ENCODE measurements at places on chromosomes 3 and 15. TPM values are rescaled to one million over a fixed set of nuclear protein-coding genes. Genes with fewer than 3 reads are reported as not detected.
A peak's percentile ranks its signal among the peaks of the same experiment; 100 is the strongest.

The TRIM71 gene
- total RNA-seq = 0.48 TPM

The SEMA3G gene
- total RNA-seq = 0.27 TPM

The FOXB1 gene
- total RNA-seq = not detected

The DAPK2 gene
- total RNA-seq = 5.9 TPM

The OXTR gene
- total RNA-seq = 5.0 TPM

The FHIT gene
- 10.3 TPM for total RNA-seq

The AADAC gene
- 0.13 TPM for total RNA-seq

The SUSD5 gene
- total RNA-seq = 0.05 TPM

The PLA2G4B gene
- 3.1 TPM for total RNA-seq

The POLQ gene
- 14.5 TPM for total RNA-seq

The FAM227B gene
- total RNA-seq = 5.5 TPM

The TMEM212 gene
- not detected for total RNA-seq

The SNTN gene
- not detected for total RNA-seq

The ALG1L2 gene
- total RNA-seq = not detected

The PLA2G4D gene
- not detected for total RNA-seq

The SPSB4 gene
- not detected for total RNA-seq

The GOLGA8G gene
- not detected for total RNA-seq

DNA sequence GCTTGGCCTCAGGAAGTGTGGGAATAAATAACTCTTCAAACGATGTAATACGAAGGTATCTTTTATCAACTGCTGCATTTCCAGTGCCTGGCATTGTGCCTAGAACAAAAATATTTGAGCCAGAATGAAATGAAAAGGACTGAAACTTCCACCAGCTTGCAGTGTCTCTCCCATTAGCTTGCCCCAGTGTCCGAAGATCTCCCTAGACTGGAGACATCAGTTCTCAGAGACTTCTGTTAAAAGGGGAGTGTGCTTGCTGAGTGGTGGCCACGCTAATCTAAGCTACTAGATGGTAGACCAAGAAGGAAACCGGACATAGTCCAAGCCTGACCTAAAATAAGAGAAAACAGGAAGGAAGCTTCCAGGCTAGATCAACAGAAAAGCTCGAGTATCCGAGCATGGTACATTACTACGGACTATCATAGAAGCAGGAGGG, 28.6 kb downstream of the KCNAB1 start:
- DNase-seq = no peak

DNA sequence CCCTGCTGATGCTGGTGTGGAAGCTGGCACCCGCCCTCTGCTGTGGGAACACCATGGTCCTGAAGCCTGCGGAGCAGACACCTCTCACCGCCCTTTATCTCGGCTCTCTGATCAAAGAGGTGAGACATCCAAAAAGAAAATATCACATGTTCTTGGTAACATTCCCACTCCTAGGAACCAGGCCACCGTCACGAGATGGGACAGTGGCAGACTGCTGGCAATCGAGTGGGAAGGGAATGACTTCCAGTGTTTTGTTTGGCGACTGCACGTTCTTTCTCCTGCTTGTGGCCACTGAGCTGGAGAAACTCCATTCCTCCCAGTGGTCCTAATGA, 14.3 kb downstream of the ALDH1A3 start:
- DNase-seq = no peak

DNA sequence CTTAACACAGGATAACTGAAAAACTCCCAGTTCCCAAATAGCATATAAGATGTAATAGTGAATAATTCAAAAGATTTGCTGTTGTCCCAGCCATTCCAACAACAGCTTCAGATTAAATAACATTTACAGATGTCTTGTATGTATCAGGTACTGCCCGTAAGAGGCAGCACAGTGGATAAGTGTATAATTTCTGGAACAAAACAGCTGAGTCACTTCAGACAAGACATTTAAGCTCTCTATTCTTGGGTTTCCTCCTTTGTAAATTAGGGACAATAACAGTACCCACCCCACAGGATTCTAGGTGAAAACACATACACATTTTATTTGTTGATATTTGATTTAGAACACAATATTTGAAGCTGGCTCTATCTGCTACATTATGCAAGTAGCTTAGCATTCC, 2.6 kb upstream of the WWTR1 start:
- no peak for DNase-seq

DNA sequence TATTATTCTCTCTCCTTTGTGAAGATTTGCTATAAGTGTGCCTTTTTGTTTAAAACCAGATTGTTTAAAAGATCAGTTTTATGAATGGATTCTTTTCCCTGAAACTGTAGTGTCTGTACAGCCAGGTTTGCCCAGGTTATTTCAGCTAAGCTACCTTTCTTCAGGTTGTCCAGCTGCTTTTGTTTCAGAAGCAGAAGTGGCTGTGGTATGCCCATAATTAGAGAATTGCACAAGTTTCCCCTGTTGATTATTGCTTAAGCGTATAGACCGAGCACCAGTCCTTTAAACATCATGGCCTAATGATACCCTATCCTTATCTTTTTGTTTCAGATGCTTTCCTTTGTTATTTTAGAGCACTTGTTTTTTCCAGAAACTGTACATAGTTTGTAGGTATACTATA, 10.2 kb downstream of the ASB7 start:
- no peak for DNase-seq

GRCh38 chr15:99404454-99404853, 153.2 kb downstream of the LRRC28 start:
- DNase-seq = no peak

DNA sequence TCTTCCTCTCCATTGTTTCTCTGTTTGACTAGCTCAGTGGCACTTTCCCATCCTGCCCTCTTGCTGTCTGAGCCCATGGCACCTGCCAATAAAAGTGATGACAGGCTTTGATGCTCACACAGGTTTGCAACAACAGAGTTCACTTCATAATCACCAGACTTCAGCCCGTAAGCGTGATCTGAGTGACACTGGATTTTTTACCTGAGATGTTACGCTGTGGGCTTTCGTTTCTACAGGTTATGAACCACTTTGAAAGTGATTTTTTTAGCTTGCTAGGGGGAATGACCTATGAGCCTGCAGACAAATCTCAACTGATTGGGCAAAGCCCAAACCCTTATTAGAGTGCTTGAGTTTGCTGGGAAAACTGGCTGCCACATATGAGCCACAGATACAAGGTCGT, 173.9 kb upstream of the ICE2 start:
- no peak for DNase-seq

GRCh38 chr3:121737644-121738043, 11.9 kb downstream of the GOLGB1 start:
- DNase-seq = no peak

GRCh38 chr3:172061724-172062184, 22.4 kb downstream of the FNDC3B start:
- peak; percentile 84 for DNase-seq

DNA sequence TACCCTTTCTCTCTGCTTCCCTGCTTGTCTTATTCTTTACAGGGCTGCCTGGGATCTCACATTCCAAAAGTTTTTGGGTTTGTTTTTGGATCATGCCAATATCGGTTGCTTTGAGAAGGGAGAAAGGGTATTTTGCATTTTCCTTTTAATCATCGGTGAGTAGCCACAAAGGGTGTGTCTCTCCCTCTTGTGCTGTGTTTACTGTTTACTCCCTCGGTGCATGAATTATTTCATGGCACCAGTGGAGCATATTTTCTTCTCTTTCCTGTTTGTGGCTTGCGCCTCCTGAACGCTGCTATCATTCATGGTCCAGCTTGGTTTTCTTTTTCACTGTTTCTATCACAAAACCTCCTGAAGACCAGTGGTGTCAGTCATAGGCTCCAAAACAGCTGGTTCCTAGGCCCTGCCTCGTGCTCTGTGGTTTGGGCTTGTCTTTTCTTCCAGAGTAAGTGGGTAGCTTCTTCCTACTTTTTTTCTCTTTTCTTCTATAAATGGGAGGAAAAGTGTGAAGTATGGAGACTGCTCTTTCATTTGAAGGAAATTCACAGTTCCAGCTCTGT, 54.9 kb downstream of the IGF1R start:
- DNase-seq = no peak

GRCh38 chr3:9026320-9027045, 63.2 kb upstream of the RAD18 start:
- no peak for DNase-seq

- no peak for DNase-seq
Observed at GRCh38 chr3:69764121-69764741, 25.0 kb downstream of the MITF start.

- DNase-seq = no peak
Observed at GRCh38 chr3:109933576-109933975, 596.2 kb upstream of the DPPA4 start.

DNA sequence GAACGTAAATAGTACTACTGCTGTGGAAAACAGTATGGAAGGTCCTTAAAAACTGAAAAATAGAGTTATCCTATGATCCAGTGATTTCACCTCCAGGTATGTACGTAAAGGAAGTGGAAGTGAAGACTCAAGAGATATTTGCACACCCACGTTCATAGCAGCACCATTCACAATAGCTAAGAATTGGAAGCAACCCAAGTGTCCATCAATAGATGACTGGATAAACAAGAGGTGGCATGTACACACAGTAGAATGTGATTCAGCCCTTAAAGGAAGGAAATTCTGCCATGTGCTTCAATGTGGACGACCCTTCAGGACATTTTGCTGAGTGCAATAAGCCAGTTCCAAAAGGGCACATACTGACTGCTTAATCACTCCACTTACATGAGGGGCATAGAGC, 188.3 kb downstream of the APBA2 start:
- no peak for DNase-seq

DNA sequence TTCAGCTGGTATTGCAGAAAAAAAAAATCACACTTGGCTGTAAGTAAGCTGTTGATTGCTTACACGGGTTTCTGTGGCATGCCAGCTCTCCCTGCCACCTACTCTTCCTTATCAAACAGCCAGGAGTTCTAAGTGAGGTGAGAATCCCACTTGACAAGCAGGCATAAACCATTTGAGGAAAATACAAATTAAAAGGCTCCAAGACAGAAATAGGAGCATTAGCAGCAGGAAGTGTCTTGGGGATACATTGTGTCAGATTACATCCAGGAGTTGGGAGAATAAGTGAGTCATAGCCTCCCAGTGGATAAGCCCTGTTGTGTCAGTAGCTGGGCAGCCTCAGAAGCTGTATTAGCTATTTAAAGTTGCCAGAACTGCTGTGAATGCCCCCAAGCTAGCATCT, 256.0 kb downstream of the CNTN4 start:
- DNase-seq = no peak

DNA sequence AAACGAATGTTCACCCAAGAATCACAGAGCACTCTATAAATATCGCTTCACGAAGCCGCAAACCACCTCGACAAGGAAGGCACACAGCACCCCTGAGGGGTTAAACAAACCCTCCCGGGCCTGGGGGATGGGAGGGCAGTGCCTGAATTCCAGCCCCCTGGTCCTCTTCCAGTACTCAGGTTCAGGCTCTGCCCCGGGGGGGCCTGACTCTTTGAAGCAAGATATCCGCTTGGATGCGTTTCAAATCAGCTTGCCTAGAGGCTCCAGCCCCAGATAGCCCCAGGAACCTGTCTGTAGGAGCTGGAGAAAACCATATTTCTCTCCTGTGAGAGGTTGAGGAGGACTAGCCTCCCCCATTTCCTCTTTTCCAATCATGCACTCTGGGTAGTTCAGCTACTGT, 194.7 kb downstream of the WNT5A start:
- no peak for DNase-seq

- no peak for DNase-seq
Observed at GRCh38 chr15:25892126-25892525, 29.0 kb upstream of the ATP10A start.

GRCh38 chr3:9666704-9667445, 17.6 kb downstream of the MTMR14 start:
- DNase-seq = no peak

DNA sequence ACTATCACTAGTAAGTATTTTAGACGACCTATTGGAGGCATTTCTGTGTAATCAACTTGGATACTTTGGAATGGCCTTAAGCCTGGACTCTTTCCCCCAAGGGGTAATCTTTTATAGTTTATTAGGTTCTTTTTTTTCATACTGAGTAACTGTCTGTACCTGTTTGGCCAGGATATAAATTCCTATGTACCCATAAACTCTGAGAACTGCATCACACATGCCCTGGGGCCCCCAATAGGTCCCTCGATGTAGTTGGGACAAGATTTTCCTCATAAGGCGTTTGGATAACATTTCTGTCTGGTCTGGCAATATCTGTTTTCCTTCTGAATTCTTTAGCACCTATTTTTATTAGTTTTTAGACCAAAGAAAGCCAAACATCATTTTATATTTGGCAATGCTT, 86.4 kb upstream of the WNT7A start:
- no peak for DNase-seq

DNA sequence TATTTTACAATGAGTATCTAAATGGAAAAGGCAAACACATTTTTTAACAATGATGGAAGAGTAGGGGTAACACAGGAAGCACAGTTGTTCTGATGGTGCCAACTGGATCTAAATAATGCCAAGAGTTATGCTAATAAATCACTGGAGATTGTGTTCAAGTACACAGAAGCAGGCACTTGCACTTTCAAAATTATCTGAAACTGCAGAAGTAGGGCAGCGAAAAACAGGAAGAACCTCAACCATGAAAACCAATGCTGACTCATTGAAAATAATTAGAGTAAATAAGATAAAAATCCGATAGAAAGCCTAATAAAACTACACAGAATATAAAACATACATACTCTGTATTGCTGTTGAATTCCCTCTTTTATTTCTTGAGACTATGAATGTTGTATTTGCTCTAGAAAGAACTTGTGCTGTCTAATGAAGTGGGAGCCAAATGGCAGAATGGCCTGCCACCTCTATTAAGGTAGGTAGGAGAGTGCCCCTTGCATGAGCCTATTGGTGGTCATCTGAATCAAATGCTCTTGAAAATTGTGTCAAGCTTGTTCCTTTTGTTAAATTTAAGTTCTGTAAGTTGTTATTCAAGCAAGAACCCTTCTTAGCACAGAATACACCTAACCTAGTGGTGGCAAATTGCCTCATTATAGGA, 93.7 kb downstream of the ABI3BP start:
- peak; percentile 28 for DNase-seq

- DNase-seq = no peak
Observed at GRCh38 chr3:118859950-118860349, 174.7 kb downstream of the IGSF11 start.

- no peak for DNase-seq
Observed at GRCh38 chr3:119783255-119783654, 1.4 kb downstream of the NR1I2 start.

GRCh38 chr15:67031331-67031730, 34.1 kb upstream of the SMAD3 start:
- no peak for DNase-seq

DNA sequence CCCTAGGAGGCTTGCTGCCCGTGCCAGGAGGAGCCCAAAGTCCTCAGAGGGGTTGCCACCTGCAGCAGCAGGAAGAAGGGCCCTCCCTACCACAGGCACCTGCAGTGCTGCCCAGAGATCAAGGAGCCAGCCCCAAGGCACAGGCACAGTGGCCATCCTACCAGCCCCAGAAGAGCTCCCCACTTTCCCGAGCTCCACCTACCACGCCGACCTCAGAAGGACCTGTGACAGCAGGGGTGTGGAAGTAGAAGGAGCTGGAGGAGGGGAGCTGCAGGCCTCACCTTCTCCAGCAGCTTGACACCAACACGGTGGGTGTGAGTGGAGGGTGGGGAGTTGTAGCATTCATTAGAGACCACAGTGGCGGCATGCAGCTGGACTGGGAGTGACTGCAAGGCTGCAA, 485.8 kb downstream of the GABRG3 start:
- no peak for DNase-seq

- no peak for DNase-seq
Observed at GRCh38 chr15:74906067-74906449, 593 bp downstream of the FAM219B start.
